Pancreas (tissue), 10 donors: ENCODE measurements at places on chromosomes 11 and 22. TPM values are rescaled to one million over a fixed set of nuclear protein-coding genes. Genes with fewer than 3 reads are reported as not detected.

SYT8 gene
- 3.6 TPM for total RNA-seq

NOX4 gene
- 0.12 TPM for total RNA-seq

SLC7A4 gene
- 0.28 TPM for total RNA-seq

GLYATL2 gene
- not detected for total RNA-seq

SLC37A2 gene
- 5.0 TPM for total RNA-seq

MS4A4A gene
- 18.9 TPM for total RNA-seq

DNA sequence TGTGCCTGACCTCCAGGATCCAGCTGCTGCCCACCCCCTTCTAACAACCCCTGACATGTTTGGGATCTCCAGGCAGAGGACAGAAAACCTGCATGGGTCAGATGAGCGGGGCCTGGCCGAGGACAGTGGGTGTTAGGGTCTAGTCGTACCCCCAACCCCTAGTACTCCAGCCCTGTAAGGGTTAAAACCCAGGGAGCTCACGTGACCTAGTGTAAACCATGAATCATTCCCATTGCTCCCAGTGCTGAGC is 89.1 kb upstream of the CRYBB3 start:
- no peaks in the 10 kb centered on the region for H3K27me3 ChIP-seq
- no peak for DNase-seq
- H3K36me3 ChIP-seq: no peaks in the 10 kb centered on the region

DNA sequence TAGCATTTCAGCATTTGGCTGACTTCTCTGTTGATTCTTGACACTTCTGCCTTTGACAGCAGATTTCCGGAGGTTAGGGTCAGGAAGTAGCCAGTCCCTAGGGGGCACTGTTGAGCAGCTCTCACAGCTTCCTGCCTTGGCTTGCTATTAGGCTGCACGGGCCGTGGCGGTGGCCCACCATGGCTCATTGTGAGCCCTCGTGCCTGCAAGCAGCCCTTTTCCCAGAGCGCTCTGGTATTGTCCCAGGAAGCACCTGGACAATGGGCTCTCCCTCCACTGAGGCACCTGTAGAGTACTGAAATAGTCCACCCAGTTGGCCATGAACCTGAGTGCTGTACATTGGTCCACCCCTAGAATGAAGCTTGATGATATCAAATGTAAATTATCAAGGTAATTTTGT is 100.2 kb upstream of the GAL start:
- H3K4me3 ChIP-seq: no peak overlapping the region
- H3K27me3 ChIP-seq: no peaks in the 10 kb centered on the region
- DNase-seq: no peak
- peaks cover 6% of the 10 kb centered on the region for H3K4me1 ChIP-seq
- no peak overlapping the region for H3K27ac ChIP-seq
- no peaks in the 10 kb centered on the region for H3K36me3 ChIP-seq

DNA sequence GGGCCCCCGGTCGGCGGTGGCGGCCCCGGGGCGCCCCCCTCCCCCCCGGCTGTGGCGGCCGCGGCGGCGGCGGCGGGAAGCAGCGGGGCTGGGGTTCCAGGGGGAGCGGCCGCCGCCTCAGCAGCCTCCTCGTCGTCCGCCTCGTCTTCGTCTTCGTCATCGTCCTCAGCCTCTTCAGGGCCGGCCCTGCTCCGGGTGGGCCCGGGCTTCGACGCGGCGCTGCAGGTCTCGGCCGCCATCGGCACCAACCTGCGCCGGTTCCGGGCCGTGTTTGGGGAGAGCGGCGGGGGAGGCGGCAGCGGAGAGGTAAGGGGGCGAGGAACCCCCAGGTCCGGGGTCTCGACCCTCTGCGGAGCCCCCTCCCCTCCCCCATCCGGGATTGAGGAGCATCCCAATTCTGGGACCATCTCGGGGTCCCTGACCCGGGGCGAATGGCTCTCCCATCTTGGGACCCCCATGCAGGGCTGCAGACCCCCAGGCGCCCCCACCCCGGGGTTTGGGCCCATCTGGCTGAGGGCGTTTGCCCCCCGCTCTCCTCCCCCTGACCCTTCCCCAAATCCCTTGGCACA is 431 bp downstream of the KMT2A start:
- H3K4me1 ChIP-seq: peaks cover 6% of the 10 kb centered on the region
- peak; percentile 45 for DNase-seq
- H3K36me3 ChIP-seq: no peaks in the 10 kb centered on the region
- H3K27me3 ChIP-seq: no peaks in the 10 kb centered on the region

DNA sequence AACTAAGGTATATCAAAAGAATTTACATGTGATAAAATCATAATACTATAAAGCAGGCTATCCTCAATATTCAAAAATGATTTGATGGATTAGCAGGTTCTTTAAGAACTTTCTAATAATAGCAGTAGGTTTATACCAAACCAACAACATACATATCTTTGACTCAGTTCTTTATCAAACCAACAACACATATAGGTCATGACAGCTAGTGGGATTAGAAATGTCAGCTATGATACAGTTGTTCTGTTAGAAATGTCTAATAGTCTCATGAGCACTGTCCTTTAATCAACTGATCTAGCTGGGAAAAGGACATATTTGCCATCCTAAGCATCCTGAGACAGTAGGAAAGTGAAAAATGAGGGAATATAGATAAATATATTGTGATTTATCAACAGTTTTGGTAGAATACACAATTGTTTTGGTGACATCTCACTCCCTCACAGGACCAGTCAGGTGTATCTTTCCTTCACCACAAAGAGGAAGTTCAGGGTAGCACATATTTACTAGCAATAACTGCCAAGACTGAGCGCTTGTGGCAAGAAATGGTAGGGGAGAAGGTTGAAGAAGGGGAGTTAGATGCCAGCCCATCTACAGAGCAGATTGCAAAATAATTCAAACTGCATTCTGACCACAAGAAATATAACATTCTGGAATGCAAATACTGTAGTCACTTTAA is 90.8 kb upstream of the APOA1 start:
- H3K4me3 ChIP-seq: no peak overlapping the region
- no peaks in the 10 kb centered on the region for H3K27me3 ChIP-seq
- DNase-seq: no peak

GRCh38 chr11:69576069-69576782 is 64.7 kb upstream of the CCND1 start:
- no peaks in the 10 kb centered on the region for H3K27me3 ChIP-seq
- no peak overlapping the region for H3K4me3 ChIP-seq
- H3K36me3 ChIP-seq: no peaks in the 10 kb centered on the region
- DNase-seq: no peak

- no peaks in the 10 kb centered on the region for H3K4me1 ChIP-seq
- DNase-seq: no peak
- H3K36me3 ChIP-seq: no peaks in the 10 kb centered on the region
- H3K27ac ChIP-seq: no peak overlapping the region
- H3K4me3 ChIP-seq: no peak overlapping the region
These were observed 397.0 kb downstream of the NTM start for GRCh38 chr11:131767421-131767820.
